ENCODE measurements at places on chromosomes 12 and 14.

DNA sequence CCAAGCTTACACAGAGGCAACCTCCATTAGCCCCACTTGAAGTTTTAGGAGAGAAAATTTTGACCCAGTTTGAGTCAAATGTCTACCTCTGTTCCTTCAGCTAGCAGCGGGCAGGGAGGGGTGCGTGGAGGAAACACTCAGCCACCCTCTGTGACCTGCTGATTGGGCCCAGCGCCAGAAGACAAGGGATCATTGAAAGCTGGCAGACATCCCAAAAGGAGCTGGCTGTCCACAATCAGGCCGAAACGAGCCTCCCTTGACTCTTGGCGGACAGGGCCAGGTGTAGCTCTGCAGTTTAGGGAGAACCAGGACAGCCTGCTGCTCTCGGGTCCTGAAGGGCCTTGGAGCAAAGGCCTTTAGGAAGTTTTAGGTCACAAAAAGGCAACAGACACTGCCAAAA is 41.3 kb downstream of the CD9 start:
- no peak for DNase-seq

GRCh38 chr14:102474934-102475333 is 34.6 kb downstream of the ANKRD9 start:
- DNase-seq, result peak; percentile 79

DNA sequence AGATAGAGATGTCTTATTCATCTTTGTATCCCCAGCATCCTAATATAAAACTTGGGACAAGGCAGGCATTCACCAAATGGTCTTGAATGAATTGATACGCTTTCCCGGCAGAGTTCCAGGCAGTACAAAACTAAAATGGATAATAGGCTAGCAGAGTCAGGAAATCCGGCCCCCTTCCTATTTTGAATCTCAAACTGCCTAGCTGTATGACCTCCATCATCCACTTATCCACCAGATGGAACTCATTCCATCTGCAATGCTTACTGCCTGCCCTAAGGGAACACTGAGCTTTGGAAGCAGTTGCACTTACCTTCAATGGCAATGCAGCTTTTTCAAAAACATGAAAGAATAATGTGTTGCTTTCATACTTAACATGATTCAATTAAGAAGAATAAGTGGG is 43.4 kb downstream of the BDKRB1 start:
- DNase-seq, result peak; percentile 27

GRCh38 chr14:104130974-104131651 is 7.3 kb upstream of the KIF26A start:
- peak; percentile 64 for DNase-seq

- no peak for DNase-seq
Measured at GRCh38 chr12:116977465-116978380, 67.0 kb downstream of the FBXW8 start.

DNA sequence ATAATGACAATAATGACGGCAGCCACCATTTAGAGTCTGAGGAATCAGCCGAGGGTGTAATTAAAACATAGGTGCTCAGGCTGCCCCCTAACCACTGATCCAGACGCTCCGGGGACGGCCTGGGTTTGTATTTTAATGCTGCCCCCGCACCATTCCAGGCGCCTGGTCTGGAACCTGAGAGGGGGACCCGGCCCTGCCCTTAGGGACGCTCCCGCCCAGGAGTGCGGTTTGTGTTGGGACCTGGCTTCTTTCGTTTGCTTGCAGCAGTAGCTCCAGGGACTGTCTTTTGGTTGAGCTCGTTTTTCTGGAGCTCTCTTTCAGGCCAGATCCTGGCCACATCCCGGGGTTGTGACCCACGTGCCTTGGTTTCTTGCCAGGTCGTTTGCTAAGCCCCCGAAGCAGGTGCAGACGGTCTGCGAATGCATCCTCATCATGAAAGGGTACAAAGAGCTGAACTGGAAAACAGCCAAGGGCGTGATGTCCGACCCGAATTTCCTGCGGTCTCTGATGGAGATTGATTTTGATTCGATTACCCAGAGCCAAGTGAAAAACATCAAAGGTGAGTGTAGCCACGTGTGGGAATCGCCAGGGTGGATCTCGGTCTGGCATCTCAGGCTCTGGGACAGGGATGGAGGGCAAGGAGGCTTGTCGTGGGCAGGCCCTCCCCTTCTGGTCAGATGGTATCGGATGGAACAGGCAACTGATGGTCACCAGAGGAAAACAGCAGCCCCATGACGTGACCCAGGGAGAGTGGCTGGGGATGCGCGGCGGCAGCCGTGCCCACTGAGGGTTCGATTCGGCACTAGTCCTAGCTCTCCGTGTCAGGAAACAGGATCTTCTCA is 63.5 kb downstream of the CCDC92 start:
- peak; percentile 37 for DNase-seq

GRCh38 chr12:110965574-110965973 is 45.2 kb upstream of the MYL2 start:
- no peak for DNase-seq

DNA sequence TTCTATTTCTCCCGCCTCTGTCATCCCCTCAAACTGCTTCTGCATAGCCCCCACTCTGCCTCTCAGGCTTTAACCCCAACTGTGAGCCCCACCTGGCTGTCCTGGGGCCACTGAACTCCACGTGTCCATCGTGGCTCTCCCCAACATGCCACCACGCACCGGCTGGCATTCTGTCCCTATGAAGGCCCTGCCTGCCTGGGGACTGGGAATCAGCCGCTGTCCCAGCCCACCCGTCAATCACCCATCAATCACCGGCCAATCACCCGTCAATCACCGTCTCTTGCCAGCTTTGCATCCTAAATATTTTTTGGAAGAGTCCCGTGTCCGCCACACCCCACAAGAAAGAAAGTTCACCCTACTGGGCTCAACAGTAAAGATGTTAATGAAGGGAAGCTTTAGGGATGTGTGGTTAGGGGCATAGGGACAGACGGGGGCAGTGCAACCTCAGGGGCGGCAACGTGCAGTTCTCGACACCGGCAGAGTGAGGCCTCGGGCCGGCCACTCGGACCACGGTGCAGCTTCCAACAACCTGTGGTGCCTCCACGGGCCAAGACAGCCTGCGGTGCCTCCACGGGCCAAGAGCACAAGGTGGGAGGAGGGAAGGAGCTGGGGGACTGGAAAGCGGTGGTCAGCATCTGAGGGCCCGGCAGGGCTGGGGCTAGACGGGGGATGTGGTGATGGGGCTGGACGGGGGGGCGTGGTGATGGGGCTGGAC is 85.6 kb downstream of the GALNT9 start:
- no peak for DNase-seq

GRCh38 chr14:54564868-54565784 is 1.8 kb upstream of the SAMD4A start:
- peak; percentile 62 for DNase-seq
